ENCODE measurements at places on chromosomes 16 and 17. TPM values are rescaled to one million over a fixed set of nuclear protein-coding genes. Genes with fewer than 3 reads are reported as not detected.

The FBXO31 gene
- total RNA-seq, result 30.6 TPM

The TAT gene
- total RNA-seq, result 0.35 TPM

The MRM1 gene
- total RNA-seq, result 3.9 TPM

The DPEP3 gene
- total RNA-seq, result not detected

The NPIPB9 gene
- total RNA-seq, result 2.9 TPM

The RNU2-1 gene
- 3,390 TPM for total RNA-seq

The CCL4 gene
- total RNA-seq, result not detected

The RDM1 gene
- 0.35 TPM for total RNA-seq

GRCh38 chr17:56602292-56603130 is 9.0 kb downstream of the NOG start:
- no peak for DNase-seq

DNA sequence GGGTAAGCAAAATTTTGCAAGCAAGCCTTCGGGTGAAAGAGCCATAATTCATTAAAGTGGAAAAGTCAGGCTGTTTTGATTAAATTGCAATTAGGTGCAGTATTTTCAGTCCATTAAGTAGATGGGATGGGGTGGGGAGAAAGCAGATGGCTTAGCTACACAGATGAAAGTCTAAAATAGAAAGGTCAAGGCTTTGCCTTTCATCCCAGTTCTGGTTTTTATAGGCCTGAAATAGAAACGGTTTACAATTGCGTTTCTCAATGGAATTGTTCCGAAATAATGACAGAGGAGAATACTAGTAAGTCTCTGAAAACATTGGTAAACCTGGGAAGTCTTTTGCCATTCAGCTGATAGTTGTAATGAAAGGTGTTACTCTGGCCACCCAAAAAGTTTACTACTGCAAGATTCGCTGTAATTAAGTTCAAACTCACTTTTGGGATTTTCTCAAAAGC is 1.5 kb downstream of the PPM1E start:
- no peak for DNase-seq

DNA sequence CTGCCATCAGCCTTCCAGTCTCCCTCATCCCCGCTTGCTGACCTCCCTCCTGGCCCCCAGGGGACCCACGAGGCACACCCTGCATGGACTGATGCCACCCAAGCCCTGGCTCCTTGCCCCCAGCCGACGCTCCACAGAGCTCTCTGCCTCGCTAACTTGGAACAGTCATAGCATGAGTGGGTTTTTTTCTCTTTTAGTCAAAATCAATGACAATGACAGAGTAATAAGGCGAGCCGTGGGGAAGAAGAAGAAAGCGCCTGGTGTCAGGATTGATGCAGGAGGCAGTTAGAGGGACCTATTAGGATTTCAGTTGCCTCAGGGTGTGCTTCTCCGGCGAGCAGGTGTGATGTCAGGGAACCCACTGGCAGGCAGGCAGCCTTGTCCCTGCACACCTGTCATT is 176.3 kb upstream of the TNRC6C start:
- no peak for DNase-seq

- no peak for DNase-seq
Measured at GRCh38 chr16:73405851-73406250, 357.9 kb upstream of the ZFHX3 start.

DNA sequence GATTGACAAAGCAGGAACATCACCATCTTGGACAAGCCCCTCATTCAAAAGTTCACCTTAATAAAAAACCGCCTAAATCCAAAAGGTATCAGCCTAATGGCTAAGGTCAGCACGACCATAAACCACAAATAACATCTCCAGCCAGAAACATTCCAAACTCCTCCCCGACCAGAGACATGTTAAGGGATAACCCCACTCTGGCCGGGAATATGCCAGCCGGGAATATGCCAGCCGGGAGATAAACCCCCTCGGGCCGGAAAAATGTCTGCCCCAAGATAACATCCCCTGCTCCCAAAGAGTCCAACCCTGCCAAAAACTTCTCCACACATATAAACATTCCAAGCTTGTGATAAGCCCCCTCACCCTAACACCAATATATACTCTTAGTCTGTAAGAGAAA is 1.4 kb downstream of the DHX33 start:
- no peak for DNase-seq

DNA sequence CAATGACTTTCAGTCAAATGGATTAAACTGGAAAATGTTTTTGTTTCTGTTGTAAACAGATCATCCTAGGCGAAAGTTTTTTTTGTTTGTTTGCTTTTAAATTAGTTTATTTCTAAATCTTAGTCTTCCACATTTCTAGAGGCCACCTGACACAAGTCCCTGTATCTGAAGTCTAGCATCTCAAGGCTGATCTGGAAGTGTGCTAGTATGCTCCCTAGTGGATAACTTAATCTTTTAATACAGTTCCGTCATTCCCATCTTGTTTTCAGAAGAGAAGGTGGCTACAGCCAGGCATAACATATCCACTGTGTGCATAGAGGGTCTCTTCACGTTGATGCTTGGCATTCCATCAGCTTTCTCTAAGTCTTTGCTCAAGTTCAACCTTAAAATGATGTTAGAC is 7.6 kb downstream of the IFT20 start:
- no peak for DNase-seq

DNA sequence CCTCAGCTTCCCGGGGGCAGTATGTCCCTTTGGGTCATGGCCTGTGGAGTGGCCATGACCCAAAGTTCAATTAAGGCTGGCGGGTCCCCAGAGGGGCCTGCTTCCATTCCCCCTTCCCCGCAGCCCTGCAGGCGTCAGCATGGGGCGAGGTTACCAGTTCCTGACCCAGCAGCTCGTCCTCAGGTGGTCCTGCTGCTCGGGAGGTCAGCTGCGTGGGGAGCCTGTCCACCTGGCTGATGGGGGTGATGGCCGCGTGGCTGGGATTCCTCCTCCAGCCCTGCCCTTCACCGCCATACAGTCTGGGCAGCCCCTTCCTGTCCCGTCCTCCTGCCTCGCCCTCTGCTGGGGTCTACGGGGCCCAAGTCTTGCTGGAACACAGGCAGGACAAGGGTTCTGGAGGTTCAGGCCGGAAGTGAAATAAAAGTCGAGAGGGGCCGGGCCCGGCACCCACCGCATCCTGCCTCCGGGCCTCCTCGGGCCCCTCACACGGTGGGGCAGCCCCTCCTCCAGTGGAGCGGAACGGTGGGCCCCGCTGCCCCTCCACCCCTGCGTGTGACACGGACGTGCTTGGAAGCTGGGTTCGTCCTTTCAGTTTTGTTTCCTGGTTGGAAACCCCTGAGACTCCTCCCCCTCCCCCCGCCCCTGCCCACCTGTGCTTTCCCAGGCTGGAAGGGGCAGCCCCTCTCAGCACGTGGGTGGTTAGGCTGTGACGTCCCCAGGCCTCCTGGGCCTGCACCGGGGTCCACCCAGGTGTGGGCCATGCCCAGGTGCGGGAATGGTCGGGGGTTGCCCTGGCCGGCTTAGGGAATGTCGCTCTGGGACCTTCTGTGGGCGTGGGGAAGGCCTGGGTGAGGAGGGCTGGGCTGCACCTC is 6.8 kb downstream of the UBALD2 start:
- no peak for DNase-seq

- DNase-seq, result no peak
Measured at GRCh38 chr17:2264067-2264860, 39.3 kb downstream of the SMG6 start.

DNA sequence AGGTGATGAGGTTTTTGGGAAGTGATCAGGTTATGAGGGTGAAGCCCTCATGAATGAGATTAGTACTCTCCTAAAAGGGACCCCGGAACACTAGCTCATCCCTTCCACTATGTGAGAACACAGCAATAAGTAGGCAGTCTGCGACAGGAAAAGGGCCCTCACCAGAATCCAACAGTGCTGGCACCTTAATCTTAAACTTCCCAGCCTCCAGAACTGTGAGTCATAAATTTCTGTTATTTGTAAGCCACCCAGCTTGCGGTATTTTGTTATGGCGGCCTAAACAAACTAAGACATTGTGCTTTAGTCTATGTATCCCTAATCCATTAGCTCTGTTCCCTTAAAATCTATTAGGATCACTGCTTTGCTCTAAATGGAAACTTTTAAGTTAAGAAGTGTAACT is 8.5 kb downstream of the SLFN12 start:
- DNase-seq, result no peak

DNA sequence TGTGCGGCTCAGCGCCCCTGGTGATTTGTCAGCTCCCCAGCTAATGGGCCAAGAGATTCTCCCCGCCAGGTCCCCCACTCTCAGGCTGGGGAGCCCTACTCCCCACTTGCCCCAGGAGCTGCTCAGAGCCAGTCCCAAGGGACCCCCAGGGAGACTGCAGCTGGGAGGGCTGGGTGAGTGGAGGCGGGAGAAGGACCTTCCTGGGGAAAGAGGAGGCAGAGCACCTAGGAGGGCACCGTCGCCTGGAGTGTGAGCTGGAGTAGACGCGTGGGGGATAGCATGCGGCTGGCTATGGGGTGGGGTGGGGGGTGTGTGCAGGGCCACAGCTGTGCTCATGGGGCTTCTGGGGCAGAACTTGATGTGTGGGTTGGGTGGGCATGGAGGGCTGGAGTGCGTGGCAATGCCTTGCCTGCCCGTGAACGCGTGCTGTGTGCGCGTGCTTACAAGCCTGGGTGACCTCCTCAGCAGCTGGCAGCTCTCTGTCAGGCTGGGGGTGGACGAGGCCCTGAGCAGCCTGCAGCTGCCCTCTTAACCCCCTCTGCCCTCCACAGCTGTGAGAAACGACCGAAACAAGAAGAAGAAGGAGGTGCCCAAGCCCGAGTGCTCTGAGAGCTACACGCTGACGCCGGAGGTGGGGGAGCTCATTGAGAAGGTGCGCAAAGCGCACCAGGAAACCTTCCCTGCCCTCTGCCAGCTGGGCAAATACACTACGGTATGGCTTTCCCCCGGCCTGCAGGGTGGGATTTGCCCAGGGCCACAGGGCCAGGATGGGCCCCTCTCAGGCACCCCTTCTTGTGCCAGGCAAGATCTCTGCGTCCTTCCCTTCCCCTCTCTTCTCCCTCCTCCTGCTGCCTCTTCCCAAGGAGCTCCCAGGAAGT is 12.9 kb downstream of the GJD3 start:
- DNase-seq, result no peak

GRCh38 chr17:40181205-40181604 is 3.9 kb downstream of the RAPGEFL1 start:
- no peak for DNase-seq

GRCh38 chr16:81623365-81624102 is 155.6 kb upstream of the PLCG2 start:
- DNase-seq, result no peak

DNA sequence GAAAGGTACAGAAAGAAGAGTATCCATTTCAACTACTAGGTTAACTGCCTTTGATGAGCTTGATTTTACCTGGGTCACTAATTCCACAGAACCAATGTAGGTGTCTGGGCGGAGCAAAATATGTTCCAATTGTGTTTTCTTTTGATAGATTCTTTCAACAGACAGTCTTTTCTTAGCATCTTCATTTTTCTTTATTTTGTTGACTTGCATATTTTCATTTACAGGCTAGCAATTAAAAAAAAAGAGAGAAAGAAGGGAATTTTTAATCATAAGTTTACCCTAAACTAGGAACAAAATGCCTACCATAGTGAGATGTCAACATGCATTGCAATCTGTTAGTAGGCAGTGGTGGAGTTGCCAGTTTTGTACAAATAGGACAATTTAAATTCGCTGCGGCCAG is 1.0 kb downstream of the TOP2A start:
- no peak for DNase-seq

DNA sequence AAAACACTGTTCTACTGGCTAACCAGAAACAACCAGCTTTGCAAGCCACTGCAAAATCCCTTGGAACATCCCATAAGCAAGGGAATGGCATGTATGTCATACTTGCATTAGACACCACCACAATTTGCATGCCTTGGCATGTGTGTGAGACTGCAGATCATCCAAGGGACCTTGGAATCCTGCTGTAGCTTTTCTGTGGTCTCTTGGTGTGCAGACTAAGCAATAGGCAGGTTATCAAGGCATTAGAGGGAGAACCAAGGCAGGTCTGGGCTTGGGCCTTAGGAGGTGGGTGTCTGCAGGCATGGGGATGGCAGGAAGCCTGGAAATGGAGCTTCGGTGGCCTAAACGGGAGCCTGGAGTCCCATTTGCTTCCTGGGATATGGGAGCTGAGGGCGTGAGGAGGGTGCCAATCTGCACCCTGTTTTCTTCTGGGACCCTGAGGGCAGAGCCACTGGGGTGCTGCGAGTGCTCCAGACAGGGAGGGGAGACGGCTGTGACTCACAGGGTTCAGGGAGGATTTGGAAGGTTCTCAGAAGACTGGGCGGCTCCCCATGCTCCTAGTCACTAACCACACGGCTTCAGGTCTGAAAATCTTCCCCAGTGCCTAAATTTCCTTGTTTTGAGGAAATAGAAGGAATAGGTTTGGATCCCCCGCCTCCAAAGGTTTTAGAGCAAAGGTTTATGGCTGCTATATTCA is 36.6 kb downstream of the FAM20A start:
- no peak for DNase-seq

Data from chondrocyte (in vitro differentiated cells).